Naive thymus-derived CD4-positive, alpha-beta T cell (primary cell): ENCODE measurements at places on chromosomes 4 and X. TPM values are rescaled to one million over a fixed set of nuclear protein-coding genes. Genes with fewer than 3 reads are reported as not detected.
A peak's percentile ranks its signal among the peaks of the same experiment; 100 is the strongest.

RIPPLY1 gene
- not detected for total RNA-seq

DNA sequence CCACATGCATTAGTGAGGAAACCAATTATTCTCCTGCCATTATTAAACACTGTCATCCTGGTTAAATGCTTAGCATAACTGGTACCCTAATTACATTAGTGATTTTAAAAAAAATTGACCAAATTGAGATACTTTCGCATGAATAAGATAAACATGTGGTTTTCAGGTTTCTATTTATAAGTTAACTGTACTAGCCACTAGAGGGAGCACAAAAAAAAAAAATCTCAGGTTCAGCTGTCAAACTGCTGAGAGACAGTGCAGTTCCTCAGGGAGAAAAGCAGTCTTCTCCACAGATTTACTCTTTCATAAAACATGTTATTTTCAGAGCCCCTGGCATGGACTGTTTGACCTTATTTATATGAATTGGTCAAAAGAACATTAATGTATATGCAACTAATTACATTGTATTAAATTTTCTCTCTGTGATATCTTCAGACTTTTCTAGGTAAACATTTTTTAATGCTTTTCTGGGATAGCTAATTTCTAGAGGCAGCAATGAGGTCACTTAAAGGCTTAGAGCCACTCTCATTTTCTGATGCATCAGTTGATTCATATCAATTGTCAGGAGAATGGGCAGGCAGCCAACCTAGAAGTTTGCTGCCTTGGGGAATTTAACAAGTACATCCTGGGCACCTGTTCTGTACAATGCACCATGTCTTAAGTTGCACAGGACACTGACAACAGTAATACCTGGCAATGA, 167.5 kb downstream of the CDS1 start:
- DNase-seq = no peak

- no peak for DNase-seq
Observed at GRCh38 chrX:144809025-144809424, 438.3 kb upstream of the SPANXN1 start.

DNA sequence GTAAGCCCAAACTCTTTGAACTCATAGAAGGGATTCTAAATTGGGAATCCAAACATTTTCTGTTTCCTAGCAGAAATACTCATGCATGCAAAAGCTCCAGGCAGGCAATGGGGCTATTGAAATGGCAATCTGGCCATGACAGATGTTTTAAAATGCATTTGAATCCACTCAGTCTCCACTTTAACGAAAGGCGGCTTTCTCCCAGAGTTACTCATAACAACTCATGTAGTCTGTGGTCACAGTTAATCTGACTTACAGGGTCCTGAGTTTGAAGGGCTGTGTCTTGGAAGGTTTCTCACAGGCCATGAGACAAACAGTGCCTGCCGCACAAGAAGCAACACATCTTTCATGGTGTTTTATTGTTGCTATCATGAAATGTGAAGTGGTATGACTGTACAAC, 185.7 kb downstream of the AMELX start:
- DNase-seq = no peak

- DNase-seq = no peak
Observed at GRCh38 chr4:114782415-114783214, 184.0 kb downstream of the UGT8 start.

- DNase-seq = no peak
Observed at GRCh38 chrX:38954520-38954919, 153.3 kb downstream of the MID1IP1 start.

SPANXN4 gene
- not detected for total RNA-seq

GRCh38 chr4:158856852-158857251, 88.0 kb downstream of the FNIP2 start:
- DNase-seq = no peak

STOX2 gene
- not detected for total RNA-seq

DNA sequence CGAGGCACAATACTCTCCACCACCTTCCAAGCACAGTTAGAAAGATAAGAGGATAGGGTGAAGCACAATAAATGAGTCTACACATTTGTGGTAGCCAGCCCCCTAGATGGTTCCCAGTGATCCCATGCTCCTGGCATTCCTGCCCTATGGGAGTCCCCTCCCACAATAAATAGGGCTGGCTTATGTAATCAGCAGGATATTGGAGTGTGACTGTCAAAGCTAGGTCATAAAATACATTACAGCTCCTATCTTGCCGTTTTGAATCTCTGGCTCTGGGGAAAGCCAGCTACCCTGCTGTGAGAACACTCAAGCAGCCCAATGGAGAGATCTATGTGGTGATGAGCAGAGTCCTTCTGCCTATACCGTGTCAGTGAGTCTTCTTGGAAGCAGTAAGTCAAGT, 198.7 kb upstream of the NOCT start:
- DNase-seq = no peak

GJB1 gene
- not detected for total RNA-seq

- no peak for DNase-seq
Observed at GRCh38 chrX:51803833-51804232, 60.6 kb downstream of the GSPT2 start.

DNA sequence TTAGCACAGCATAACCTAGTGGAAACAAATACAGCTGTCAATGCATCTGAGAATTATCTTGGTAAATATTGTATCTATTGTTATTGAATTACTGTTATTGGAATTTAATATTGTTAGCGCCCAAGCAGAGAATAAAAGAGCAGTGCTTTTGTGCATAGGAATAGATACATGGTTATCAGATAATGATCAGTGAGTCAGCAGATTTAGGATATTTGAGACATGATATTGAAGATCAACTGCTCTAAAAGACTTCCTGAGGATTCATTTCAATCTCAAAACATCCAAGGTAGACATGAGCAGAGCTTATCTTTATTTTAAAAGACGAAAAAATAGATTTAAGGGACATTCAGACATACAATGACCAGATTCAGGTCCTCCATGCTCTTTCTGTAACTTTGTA, 10.6 kb upstream of the H2AZ1 start:
- DNase-seq = no peak

DNA sequence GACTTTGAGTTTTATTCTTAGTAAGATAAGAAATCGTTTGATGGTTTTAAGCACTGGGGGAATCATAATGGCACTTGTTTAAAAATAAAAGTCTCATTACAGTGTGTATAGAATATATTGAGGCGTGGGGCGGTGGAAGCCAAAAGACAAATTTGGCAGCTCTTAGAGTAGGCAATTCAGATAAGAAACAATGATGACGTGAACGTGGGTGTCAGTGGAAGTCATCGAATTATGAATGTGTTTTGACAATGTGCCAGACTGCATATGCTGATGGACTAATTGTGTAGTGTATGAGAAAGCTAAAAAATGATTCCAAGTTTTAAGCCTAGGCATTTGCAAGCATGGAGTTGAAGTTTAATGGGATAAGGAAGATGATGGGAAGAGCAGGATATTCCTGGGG, 35.8 kb downstream of the SPANXD start:
- DNase-seq = no peak

DNA sequence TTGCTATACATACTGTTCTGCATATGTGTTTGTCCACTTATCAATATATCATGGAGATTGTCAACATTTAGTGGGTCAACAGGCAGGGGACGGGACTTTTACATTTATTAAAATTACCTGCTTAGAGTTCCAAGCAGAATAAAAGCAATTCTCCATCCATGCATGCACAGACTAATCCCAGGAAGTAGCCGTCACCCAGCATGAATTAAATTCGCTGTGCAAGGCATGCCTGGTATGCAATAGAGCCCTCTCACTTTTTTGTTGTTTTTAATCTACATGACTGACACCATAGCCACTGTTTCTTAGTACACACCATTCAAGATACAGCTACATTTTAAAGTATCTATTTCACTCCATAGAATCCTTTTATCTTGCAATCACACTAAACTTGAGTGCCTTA, 108.9 kb downstream of the USP46 start:
- no peak for DNase-seq

GRCh38 chrX:139750390-139750789, 42.4 kb upstream of the MCF2 start:
- DNase-seq = no peak

- no peak for DNase-seq
Observed at GRCh38 chrX:150352114-150352513, 11.0 kb upstream of the MAMLD1 start.

GRCh38 chrX:30935985-30936384, 46.9 kb upstream of the TAB3 start:
- DNase-seq = no peak

DNA sequence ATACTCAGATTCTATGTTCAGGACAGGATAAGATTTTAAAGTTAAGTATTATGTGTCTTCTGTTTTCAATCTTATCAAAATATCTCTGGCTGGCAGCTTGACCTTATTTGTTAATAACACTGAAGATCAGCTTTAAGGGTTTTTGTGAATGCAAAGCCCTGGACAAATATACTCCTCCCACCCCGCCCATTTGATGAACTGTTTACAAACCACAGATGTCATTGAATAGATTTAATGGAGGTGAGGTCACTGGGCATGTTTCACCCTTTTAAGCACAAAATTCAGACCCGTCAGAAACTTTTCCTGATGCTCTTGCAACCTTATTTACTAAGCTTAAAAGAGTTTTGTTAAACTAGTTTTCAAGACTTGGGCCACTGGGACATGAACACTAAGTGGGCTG, 10.1 kb upstream of the CXCL8 start:
- no peak for DNase-seq

- DNase-seq = no peak
Observed at GRCh38 chr4:955931-956381, 17.4 kb downstream of the DGKQ start.

DNA sequence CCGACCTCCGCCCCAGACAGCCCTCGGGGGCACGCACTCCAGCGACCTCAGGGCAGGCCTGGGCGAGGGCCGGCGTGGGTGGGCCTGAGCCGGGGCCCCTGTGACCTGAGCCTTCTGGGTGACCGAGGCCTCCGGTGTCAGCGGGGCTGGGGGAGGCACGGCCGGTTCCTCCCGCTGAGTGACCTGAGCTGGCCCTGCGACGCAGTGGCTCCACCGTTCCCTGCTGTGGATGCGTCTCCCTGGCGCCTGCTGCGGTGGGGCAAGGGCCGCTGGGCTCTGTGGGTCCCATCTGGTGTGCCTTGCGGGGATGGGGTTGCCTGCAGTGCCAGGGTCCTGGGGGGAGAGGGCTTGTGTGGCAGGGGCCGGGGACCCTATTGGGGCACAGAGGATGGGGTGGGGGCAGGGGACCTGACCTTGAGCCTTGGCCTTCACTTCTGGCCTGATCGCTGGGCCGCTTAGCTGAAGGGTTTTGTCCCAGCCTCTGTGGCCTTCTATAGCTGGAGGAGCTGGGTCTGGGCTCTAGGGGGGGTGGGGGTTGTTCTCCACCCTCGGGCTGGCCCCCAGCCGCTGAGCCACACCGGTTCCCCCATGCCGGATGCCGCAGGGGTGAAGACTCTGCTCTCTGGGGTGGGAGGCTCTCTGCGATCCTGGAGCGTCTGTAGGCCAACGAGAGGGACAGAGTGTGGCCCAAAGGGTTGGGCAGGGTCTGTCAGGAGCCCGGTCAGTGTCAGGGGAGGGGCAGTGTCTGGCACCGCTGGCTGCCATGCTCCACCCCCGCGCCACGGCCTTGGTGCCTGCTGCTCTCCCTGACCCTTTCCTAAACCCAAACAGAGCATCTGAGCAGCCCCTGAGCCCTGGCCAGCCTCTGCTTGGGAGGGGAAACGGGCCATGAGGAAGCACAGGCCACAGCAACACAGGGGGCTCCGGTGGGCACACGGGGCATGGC, 2.3 kb downstream of the NAT8L start:
- no peak for DNase-seq

DCLK2 gene
- total RNA-seq = 0.56 TPM

ADH5 gene
- 100 and 102 TPM in 2 replicates for total RNA-seq

GRCh38 chrX:112164420-112164819, 81.8 kb upstream of the TRPC5 start:
- no peak for DNase-seq

DNA sequence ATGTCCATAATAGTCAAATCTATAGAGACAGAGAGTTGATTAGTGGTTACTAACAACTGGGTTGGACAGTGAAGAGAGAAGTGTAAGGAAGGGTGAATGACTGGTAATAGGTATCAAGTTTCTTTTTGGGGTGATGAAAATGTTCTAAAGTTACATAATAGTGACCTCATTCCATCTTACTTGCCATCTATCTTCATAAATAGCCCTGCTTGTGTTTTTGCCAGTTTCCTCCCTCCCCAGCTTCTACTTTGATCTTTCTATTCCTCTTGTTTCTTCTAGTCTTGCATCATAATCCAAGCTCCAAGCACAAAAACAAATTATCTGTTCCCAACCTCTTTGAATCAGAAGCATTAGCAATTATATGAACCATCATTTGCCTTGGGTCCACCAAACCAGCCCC, 40.2 kb upstream of the TET2 start:
- no peak for DNase-seq

- DNase-seq = no peak
Observed at GRCh38 chr4:105184316-105184980, 37.8 kb downstream of the TET2 start.

SH3BP2 gene
- 59.6 TPM for total RNA-seq

ANKRD50 gene
- 3.5 TPM for total RNA-seq

BEX5 gene
- 10.1 TPM for total RNA-seq

DNA sequence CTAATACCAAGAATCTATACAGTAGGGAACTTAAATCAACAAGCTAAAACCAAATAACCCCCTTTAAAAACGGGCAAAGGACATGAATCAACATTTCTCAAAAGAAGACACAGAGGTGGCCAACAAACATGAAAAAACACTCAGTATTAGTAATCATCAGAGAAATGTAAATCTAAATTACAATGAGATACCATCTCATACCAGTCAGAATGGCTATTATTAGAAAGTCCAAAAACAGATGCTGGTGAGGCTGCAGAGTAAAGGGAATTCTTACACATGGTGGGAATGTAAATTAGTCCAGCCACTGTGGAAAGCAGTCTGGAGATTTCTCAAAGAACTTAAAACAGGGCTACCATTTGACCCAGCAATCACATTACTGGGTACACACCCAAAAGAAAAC, 167.8 kb downstream of the PACRGL start:
- no peak for DNase-seq

RHOXF2 gene
- total RNA-seq = not detected in 2 replicates

DNA sequence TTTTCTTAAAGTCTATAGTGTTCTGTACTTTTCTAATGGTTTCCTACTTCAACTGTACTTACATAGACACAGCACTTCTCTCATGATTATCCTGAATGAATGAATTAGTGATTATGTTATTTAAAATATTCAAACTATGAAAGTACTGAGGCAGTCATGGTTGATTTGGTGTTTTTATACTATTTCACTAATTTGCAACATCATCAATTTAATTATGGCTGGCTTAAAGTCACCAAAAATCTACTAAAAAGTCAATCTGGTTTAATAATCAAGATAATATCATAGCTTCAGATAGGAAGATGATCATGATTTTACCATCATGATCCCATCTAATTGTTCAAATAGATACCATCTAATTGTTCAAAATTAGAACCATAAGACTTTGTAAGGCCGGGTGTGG, 16.8 kb upstream of the TMEM131L start:
- DNase-seq = no peak

GRCh38 chrX:106481341-106481740, 130.4 kb upstream of the RADX start:
- peak; percentile 27 for DNase-seq

C1QTNF7 gene
- not detected for total RNA-seq

GRCh38 chr4:124666496-124666895, 46.0 kb downstream of the ANKRD50 start:
- no peak for DNase-seq

- no peak for DNase-seq
Observed at GRCh38 chr4:3522326-3522640, 9.9 kb downstream of the LRPAP1 start.

HTN1 gene
- total RNA-seq = not detected in 2 replicates

FAM9C gene
- total RNA-seq = not detected
